ENCODE measurements at places on chromosomes 6 and 20. TPM values are rescaled to one million over a fixed set of nuclear protein-coding genes. Genes with fewer than 3 reads are reported as not detected.
A peak's percentile ranks its signal among the peaks of the same experiment; 100 is the strongest.

GRCh38 chr20:37907677-37908401 is 4.9 kb downstream of the VSTM2L start:
- no peak for DNase-seq

DNA sequence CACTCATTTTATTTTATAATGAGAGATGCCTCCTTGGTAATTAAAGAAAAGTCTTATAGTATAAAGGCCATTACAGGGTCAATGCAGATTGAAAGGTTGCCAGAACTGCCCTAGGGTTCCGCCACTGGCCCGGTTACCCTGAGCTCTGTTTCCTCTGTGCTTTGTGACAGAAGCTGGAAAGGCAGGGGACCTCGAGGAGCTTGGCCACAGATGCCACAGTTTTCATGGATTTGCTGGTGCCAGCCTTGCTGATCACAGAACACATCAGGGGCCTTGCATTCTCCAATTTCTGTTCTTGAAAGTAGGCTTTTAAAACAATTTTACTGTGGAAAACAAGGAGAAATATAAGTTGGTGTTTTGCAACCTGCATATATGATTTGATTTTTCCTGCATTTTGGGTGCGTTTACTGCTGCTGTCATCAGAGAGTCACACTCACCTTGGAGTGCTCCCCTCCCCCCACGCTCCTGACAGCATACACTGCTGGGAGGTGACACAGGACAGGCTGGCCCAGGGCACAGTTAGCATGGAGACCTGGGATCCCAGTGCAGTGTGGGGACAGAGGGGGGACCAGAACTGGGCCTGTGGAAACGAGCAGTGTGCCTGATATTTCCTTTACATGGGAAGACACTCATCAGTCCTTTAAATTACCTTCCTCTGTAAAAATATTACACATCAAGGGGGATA is 142.8 kb downstream of the CFAP61 start:
- DNase-seq, result no peak

DNA sequence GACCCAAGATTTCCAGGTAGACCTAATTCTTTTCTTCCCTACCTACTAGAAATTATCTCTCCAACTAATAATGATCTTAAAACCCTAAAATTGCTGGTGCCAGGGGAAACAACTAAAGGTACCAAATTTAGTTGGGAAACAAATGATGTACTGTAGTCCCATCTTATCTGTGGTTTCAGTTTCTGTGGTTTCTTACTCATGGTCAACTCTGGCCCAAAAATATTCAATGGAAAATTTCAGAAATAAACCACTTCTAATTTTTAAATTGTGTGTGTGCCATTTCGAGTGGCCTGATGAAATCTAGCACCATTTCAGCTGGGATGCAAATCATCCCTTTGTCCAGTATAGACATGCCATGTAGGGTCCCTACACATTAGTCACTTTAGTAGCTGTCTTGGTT is 475.2 kb upstream of the EPHA7 start:
- no peak for DNase-seq

DNA sequence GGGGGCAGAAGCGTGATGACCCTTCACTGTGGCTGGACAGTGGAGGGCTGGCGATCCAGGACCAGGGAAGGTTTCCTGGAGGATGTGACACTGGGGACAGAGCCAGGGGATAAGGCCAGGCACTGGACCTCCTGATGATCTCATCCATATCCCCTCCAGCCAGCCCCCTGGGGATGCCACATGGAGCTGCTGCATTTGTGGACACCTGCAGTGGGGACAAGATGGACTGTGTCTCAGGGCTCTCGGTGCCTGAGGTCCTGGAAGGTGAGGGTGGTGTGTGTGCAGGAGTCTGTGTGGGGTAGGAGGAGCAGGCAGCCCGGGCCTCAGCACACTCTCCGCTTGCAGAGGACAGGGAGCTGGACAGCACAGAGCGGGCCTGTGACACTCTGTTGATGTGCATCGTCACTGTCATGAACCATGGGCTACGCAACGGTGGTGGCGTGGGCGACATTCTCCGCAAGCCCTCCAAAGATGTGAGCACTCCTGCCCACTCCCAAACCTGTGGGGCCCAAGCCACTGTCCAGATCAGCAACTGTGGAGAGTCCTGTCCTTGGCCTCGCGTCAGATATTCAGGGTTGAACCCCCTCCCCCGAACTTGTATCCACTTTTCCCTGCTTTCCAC is 19.9 kb downstream of the UQCC2 start:
- DNase-seq, result no peak

DNA sequence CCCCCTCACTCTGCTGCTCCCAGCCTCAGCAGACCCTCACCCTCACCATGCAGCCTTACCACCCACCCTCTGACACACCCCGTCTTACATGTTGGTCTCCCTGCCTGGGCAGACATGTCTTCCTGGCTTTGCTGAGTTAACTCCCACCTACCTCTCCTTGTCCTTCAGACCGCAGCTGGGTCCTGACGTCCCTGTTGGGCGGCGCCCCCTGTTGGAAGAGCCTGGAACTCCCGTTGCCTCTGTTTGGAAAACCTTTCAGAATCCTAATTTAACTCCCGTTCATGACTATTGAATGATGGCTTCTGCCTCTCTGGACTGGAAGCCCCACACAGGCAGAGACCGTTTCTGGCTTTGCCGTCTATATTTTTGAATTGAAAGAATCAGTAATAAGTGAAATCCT is 245.1 kb downstream of the MYLK4 start:
- DNase-seq, result no peak

GRCh38 chr20:10719740-10720385 is 46.1 kb upstream of the JAG1 start:
- no peak for DNase-seq

DNA sequence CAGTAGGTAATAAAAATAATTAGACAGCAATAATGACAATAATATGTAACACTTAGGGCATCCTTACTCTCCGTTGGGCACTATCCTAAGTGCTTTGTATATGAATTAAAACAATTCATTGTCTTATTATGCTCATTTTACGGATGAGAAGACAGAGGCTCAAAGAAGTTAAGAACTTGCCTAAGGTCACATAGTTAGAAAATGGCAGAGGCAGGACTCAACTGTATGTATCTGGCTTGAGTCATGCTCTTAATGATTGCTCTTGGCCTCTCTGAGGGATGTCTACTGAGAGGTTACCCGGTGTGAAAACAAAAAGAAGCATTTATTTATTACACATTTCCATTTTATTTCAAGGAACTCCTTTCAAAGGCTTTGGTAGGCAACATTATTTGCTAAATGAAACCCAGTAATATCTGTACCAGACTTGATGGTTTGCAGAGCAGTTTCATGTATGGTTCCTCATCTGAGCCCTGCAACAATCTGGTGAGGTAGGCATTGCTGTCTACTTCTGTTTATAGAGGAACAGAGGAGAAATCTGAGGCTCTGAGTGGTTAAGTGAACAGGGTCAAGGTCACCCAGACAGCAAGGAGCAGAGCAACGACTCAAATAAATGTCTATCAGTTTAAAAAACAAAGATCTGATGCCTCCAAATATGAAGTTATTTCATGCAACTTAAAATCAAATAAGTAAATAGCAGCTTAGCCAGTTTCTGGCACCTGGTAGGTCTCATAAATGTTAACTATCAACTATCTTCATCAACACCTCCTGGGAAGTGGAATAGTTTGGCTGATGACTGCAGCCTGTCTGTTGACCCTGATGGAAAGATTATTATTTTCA is 4.2 kb upstream of the PARD6B start:
- no peak for DNase-seq

GRCh38 chr20:9467995-9468394 is 46.4 kb upstream of the LAMP5 start:
- DNase-seq, result no peak

DNA sequence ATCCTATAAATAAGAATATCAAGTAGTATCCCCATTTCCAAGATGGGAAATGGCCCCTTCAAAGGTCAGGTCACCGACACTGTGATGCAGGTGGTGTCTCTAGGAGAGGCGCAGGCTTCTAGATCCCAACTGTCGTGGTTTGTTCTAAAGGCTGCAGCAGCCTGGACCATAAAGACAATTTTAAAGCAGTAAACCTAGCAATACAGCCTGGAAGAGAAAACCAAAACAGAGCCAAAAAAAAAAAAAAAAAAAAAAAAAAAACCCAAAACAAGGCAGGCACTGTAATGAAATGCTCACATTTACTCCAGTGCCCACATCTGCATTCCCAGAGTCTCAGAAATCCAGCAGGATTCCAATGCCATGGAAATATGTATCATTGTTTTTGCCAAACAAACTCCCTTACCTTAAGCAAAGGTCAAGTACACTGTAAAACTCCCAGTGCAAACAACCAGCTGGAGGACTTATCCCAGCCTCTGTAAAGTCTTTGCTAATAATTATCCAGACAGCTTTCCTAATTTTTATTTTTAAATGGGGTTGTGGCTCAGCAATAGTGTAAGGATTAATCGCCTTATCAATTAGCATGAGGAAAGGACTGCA is 98.2 kb downstream of the PSMG4 start:
- DNase-seq, result no peak

DNA sequence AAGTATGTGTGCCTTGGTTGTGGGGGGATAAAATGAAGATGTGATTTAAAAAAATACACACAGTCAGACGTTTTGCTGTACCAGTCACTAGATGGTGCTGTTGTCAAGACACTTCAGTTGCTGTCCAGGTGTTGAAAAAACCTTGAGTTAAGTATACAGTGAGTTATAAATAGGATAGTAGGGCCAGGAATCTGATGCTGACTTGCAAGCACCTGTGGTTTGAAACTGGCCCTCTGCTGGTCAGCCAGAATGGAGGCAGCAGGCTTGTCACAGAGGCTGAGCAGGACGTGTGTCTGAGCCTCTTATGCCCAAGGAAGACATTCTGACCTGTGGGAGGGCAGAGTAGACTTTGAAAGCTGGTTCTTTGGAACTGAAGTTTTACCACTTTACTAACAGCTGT is 27.8 kb downstream of the RNF8 start:
- DNase-seq, result peak; percentile 22

DNA sequence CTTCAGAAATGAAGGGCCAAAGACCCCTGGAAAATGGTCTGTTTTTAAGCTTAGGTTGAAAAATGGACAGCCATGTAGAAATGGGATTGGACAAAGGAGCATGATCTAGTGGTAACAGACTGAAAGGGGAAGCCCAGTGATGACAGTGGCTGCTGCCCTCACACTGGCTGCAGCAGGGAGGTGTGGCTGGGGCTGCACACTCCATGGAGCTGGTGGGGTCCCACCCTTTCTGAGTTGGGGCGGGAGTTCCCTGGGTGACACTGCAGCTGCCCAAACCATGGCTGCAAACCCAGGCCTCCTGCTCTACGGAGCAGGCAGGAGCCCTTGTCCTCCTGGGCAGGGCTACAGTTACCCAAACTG is 8.5 kb upstream of the PACSIN1 start:
- no peak for DNase-seq

GRCh38 chr6:148285205-148285604 is 57.4 kb upstream of the SASH1 start:
- DNase-seq, result no peak

GRCh38 chr20:36306553-36307411 is 643 bp downstream of the DLGAP4 start:
- DNase-seq, result no peak

DNA sequence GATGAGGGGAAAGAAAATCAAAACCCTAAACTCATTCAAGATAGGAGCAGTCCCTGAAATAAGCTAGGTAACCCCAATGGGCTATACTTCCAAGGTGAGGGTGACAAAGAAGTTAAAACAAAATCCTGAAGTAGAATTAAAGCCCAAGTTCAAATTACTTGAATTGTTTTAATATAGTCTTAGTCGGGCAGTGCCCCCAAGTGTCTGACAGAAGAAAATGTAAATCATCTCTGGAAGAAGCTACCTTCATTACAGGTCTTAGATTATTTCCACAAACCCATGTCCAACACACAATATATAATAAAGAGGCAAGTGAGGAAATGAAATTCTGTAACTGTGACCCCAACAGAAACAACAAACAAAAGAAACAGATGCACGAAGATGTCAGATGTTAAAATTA is 36.8 kb upstream of the L3MBTL3 start:
- no peak for DNase-seq

DNA sequence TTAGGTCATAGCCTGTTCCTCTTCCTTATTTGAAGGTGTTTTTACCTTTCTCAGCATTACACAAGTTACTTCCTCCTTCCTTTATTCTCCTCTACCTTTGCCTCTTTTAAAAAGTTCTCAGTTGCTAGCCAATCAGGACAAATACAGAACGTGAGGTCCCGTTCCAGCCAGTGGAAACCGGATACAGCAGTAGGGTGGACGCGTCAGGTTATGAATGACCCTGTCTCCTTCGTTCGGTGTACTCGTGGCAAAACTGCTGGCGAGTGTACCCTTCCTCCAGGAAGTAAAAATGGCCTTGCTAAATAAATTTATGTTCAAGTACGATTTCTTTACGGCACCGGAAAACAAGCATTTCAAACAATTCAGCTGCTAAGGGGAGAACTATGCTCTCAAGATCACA is 77.0 kb upstream of the MLN start:
- no peak for DNase-seq

DNA sequence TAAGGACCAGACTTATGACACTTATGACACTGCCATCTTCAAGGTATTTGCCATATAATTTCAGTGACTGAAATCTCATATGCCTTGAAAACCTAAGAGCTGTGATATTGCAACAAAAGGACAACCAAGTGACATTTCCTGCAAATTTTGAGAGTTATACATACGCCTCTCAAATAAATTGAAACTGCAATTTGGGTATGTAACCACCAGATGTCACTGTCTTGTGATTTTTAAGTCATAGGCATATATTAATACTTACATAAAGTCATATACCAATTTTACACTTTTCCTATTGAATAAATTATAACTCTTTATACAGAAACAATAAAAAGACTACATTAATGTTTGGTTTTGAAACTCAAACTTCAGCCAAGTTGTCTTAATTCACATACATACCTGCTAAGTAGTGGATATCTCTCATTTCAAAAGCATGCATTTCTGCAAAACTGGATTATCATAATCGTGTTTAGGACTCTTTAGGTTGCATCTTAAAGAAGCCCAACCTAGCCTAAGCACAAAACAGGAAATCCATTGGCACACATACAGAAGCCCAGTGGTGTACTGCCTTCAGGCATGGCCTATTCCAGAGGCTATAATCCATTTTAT is 180.2 kb downstream of the PACRG start:
- peak; percentile 5 for DNase-seq

DNA sequence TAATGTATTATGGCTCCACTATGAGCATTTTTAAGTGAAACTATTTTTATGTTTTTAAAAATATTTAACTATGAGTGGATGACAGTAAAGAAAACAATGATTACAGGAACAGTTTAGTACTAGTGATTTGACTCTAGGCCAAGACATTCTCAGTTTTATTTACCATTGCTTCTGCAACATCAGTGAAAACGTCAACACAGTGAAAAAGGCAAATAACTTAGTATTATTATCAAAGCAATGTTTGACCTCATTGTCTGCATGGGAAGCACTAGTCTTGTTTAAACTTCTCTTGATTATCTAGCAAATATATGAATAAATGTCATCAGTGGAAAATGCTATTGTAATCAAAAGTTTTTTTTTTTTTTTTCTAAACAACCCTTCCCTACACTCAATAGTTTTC is 165.0 kb downstream of the HTR1B start:
- DNase-seq, result peak; percentile 66

Gene IMPG1
- not detected for total RNA-seq

Gene MYCT1
- total RNA-seq, result 0.14 TPM

Gene SOX18
- total RNA-seq, result 1.7 TPM

Gene MOG
- total RNA-seq, result not detected

Data from NCI-H460 (cell line).